ENCODE measurements at places on chromosomes 4 and X. TPM values are rescaled to one million over a fixed set of nuclear protein-coding genes. Genes with fewer than 3 reads are reported as not detected.

The SUPT20HL2 gene
- not detected for polyA plus RNA-seq

The NPFFR2 gene
- not detected for polyA plus RNA-seq

The GLOD5 gene
- polyA plus RNA-seq, result not detected

The RBBP7 gene
- polyA plus RNA-seq, result 56.8 TPM

- no peaks in the 10 kb centered on the region for H3K4me1 ChIP-seq
- no peak overlapping the region for H3K4me3 ChIP-seq
- H3K27ac ChIP-seq, result peak overlapping the region; percentile 34
- DNase-seq, result no peak
- H3K27me3 ChIP-seq, result no peaks in the 10 kb centered on the region
- peaks cover 62% of the 10 kb centered on the region for H3K36me3 ChIP-seq
Observed at GRCh38 chr4:99043346-99043745, 45.2 kb downstream of the ADH5 start.

- H3K4me3 ChIP-seq, result peak overlapping the region; percentile 48
- peak; percentile 27 for DNase-seq
- no peaks in the 10 kb centered on the region for H3K36me3 ChIP-seq
- H3K27me3 ChIP-seq, result peaks cover 13% of the 10 kb centered on the region
Observed at GRCh38 chrX:150365990-150366911, 3.1 kb downstream of the MAMLD1 start.

DNA sequence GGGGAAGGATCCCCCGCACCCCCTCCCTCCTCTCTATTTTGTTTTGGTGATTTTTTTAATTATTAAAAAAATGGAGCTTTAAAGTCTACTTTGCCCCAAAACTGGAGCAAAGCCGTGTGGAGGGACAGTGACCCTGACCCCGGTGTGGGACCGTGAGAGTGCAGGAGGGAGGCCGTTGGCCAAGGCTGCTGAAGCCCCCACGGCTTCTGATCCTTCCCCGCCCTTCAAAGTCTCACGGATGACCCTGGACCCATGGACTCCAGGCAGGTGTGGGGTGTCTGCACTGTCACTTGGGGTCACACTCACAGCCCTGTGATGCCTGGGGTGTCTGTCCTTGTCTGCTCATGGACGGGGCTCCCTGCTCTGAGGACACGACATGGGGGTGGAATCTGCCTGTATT is 133.3 kb downstream of the CPZ start:
- no peak overlapping the region for H3K4me3 ChIP-seq
- no peaks in the 10 kb centered on the region for H3K4me1 ChIP-seq
- no peak overlapping the region for H3K27ac ChIP-seq
- no peaks in the 10 kb centered on the region for H3K27me3 ChIP-seq
- no peak for DNase-seq

All from CD14-positive monocyte (primary cell).